ENCODE measurements at places on chromosomes 4 and X.

- DNase-seq, result no peak
These were observed 50.9 kb downstream of the CORIN start for GRCh38 chr4:47786958-47787370.

- no peak for DNase-seq
These were observed 49.7 kb upstream of the ELOVL6 start for GRCh38 chr4:110248100-110248499.

DNA sequence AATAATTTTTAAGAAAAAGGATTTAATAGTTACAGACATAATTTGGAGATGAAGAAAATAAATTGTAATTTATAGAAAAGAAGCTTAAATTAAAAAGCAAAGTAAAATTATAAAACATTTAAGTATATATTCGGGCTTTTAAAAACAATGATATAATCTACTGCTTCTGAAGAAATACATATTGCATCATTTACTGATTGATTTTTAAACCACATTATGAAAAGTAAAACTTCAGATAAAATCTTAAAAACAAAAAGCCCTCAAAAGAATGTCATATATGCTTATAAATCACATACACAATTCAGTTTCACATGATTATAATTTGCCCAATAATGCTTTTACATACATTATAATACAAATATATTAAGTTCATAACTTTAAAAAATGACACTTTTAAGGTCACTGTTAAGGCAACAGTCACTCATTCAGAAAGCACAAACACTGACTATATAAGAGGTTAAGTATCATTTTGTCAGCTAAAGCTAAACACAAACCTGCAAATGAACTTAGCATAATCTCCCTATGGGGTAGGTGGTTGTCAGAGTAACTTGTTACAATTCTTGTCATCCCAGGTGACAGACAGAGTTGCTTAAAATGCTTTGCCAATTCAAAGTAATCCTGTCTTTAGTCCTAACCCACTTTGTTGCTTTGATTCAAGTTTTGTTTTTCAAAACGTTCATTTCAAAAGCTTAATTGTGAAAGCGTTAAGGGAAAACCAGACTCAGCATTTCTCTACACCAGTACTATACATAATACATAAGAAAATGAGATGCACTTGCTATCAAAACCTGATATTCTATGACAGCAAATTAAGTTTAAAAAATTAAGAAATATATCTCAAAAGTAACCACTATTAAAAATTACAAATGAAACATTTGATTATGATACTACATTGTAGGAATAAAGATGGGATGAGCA lies 90.6 kb upstream of the MAB21L2 start:
- DNase-seq, result no peak

DNA sequence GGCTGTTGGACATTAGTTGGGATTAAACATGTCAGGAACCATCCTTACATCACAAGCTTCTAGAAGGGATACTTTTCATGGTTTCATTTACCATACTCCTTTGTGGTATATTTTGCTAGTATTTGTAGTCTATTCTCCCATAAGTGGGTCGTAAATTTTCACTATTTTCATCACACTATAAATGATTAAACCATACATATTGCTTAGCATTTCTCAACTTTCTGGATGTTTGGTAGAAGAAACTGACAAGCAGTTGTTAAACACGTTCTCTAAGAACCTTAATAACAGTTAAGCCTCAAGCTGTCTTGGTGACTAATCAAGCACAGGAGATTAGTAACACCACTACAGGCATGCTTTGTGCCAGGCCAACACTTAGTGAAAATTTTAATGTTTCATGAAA lies 375.5 kb downstream of the NAF1 start:
- DNase-seq, result no peak

GRCh38 chrX:1909419-1910206 lies 294.8 kb downstream of the ASMT start:
- no peak for DNase-seq

- no peak for DNase-seq
These were observed 793 bp downstream of the GRIA3 start for GRCh38 chrX:123184866-123185276.

- DNase-seq, result no peak
These were observed at the start of gene GK for GRCh38 chrX:30653415-30654131. TSS of gene GK (plus strand) at chrX:30653423. CDS start at chrX:30653538, 115 bp downstream.

DNA sequence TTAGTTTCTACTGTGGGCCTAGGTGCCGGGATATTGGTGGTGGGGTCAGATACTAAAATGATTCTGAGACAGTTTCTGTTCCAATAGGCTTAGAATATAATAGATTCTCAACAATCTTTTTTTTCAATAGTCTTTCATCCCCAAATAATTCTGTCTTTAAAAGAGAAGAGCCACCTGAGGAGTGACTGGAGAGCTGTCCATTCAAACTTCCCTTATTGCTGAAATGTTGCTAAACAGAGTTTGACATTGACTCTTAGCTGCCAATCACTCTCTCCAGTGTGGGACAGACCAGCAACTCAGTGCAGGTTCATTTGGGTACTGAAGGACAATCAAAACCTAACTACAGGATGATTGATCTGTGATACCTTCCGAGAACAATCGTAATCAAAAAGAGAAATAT lies 12.4 kb upstream of the ADH7 start:
- no peak for DNase-seq

- no peak for DNase-seq
These were observed 25.9 kb downstream of the EIF2S3 start for GRCh38 chrX:24080704-24081103.

- DNase-seq, result no peak
These were observed 359.5 kb downstream of the C4orf33 start for GRCh38 chr4:129455482-129455881.

DNA sequence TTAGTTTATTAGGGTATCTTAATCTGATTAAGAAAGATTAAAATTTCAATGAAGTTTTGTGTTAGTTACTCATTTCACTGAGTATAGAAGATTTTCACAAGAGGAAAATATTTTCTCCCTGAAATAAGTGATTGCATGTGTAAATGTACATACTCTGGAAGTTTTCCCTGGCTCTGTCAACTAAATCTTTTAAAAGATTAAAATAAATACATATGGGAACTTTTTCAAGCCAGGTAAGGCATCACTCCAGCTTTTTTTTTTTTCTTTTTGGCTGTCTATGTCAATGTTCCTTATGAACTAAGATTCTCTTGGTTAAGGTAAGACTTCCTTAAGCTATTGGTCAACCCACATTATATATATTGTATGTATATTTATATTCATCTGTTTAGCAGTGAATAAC lies 117.6 kb downstream of the CBR4 start:
- DNase-seq, result no peak

GRCh38 chr4:93896516-93896915 lies 68.0 kb downstream of the ATOH1 start:
- DNase-seq, result no peak

DNA sequence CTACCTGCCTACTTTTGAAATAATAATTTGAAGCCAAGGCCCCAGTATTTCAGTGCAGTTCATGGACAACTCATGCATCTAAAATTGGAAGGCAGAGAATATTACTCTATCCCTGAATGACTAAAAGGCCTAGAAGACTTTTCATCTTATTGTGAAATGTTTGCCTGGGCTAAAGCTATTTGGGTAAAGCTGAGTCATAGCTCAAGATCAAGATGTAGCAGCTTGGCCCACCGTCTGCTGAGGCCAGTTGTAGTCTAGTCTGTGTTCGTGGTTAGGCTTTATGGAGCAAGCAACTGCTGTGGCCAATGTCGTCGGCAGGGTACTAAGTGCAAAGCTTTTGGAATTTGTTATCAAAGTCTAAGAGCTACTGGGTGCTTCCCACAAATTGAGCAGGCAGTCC lies 929.1 kb downstream of the RAB28 start:
- no peak for DNase-seq

DNA sequence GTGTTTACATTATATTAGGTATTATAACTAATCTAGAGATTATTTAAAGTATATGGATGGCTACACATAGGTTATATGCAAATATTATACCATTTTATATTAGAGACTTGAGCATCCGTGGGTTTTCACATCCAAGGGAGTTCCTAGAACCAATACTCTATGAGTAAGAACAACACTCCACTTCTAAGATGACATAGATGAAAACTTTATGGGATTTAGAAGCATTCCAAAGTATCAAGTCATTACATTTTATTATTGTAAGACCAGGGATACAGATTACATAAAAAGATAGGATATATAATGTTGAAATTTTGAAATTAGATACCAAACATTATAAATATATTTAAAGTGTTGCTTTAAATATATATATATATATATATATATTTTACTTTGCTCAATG lies 207.0 kb downstream of the NAP1L3 start:
- DNase-seq, result no peak

DNA sequence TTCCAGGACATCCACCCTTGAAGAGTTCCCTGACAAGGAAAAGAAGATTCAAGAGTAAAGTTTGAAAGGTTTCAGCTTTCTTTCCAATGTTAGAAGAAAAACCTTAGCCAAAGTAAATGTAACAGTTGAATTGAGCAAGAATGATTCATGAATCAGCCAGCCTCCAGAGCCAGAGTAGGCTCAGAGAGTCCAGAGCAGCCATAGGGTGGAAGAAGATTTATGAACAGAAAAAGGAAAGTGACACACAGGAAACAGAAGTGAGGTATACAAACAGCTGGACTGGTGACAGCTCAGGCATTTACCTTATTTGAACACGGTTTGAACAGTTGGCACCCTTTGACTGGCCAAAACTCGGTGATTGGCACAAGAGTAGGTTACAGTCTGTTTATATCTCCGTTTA lies 63.2 kb downstream of the QDPR start:
- no peak for DNase-seq

DNA sequence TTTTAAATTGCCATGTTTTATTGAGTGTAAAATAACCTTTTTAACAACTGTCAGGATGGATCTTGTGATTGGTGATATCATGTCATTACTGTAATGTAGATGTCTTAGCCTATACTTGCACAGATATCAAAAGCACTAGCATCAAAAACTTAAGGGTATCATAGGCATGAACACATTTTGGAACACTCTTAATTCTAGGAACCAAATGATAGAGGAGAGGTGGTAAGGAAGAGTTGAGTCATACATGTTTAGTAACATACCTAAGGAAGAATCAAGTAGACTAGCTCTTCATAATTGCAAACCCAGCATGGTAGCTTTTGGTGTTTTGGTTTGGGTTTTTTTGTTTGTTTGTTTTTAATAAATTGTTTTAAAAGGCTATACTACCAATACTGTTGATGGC lies 43.4 kb downstream of the SMARCAD1 start:
- no peak for DNase-seq

- DNase-seq, result peak; percentile 15
These were observed 36.8 kb upstream of the RAB40AL start for GRCh38 chrX:102899940-102900916.

DNA sequence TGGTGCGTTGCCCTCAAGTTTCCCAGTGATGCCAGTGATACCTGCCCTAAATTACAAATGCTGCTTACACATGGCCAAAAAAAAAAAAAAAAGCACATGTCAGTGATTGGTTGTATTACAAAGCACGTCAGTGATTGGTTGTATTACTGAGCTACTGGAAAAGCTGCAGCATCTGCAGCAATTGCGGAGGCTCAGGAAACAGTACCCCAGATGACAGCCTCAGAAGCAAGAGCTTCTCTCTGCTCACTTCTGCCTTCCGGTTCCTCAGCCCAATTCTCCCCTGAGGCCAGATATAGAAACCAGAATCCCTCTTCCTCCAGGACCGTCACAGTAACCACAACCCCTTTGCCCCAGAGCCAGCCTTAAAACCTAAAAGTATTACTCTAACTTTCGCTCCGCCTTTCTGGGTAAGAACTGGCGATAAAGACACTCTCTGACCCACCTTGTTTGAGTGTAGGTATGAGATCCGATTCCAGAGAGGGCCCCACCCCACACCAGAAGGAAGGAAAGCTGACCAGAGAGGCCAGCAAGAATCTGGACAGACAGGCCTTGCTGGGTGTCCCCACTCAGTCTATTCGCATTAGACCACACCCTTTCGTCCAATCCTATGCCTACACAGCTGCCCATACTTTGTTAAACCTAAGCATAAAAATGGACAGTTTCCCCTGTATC lies 85.0 kb upstream of the SORBS2 start:
- no peak for DNase-seq

DNA sequence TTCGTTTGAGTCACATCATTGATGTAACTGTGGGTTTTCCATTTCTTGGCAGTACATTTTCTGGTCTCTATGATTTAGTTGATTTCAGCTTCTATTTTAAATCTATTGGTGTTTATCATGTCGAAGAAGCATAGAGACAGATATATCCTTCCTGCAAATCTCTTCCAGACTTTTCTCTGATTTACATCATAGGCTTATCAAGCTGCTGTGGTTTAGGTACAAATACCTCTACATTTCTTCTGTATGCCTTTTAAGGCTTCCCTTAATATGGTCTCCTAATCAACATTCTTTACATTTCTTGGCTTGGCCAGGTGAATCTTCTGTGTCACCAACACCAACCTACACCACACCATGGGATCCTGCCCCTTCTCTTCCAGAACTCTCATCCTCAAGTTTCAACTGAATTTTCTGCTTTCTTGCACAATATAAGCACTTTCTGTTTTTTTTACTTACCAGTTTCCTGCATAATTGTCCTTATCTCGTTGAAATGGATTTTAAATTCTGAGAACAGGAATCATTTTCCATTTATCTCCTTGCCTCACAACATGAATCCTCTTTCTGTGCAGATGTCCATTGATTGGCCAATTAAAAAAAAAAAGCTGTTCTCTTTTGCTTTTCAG lies 626.9 kb downstream of the ANKRD50 start:
- no peak for DNase-seq

DNA sequence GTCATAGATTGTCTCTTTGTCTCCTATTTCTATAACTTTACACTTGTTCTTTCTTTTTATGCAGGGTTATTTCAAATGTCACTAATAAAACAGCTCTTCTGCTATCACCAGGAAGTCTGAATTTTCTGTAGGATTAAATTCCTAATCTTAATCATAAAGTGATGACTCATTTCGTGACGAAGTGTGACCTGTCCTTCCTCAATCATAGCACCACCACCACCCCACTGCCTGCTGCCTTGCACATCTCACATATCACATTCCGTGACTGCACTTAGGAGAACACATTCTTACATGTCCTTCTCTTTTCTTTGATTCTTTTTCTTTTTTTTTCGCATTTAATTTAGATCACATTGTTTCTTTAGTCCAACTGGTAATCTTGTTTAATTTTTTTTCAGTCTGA lies 57.7 kb upstream of the UGT2B7 start:
- no peak for DNase-seq

DNA sequence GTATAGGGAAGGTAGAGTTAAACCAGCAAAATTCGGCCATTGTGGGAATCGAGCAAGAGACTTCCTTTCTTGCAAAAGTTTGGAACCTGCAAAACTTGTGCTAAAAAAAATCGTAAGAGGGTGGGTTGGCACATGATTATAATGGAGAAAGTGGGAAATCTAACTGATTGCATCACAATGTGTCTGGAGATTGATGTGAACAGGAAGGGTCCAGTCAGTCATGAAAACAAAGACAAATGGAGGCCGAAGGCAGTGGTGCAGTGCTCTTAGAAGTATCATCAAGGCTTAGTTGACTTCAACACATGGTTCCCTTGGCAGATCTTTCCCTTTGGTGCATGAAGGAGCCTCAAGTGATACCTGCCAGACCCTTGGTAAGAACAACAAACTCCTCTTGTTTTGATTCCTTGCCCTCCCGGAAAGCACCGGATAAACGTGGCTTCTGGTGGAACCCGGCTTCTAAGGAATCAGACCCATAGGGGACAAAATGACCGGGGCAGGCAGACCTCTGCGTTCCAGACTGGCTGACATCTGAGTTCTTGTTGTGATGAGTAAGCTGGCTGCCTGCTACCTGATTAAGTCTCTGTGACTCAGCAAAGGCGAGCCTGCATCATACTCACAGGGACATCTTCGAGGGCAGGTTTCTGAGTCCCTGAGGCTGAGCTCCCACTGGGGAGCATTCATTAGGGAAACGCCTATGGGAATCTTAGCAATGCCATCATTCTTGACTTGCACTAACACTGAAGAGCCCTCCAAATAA lies 87.7 kb upstream of the MAP3K15 start:
- DNase-seq, result no peak

GRCh38 chr4:169116270-169116901 lies 106.3 kb upstream of the CBR4 start:
- DNase-seq, result no peak

Measured in stimulated activated CD8-positive, alpha-beta memory T cell treated with anti-CD3 and anti-CD28 coated beads, Interleukin-7, amount 100 ng/mL, for 1 hour (primary cell).